ENCODE measurements at places on chromosomes 7 and 10.

DNA sequence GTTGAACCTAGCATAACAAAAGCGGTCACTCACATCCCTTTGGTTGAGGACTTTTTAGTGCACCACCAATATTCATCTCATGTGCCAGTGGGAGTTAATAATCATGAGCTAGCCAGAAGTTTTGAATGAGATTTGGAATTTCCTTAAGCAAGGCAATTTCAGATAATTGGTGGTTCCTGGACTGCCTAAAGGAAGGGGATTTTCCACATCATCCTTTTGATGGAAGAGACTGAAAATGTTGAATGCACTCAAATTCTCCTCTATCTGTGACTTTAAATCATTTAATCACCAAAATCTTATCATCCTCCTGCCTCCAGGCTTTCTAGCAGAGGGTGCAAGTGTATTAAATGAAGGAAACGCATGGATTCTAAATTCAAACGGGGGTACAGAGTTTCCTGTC, 260.7 kb downstream of the CCDC3 start:
- DNase-seq = no peak

GRCh38 chr7:155322530-155322929, 24.9 kb downstream of the INSIG1 start:
- DNase-seq = peak; percentile 69

DNA sequence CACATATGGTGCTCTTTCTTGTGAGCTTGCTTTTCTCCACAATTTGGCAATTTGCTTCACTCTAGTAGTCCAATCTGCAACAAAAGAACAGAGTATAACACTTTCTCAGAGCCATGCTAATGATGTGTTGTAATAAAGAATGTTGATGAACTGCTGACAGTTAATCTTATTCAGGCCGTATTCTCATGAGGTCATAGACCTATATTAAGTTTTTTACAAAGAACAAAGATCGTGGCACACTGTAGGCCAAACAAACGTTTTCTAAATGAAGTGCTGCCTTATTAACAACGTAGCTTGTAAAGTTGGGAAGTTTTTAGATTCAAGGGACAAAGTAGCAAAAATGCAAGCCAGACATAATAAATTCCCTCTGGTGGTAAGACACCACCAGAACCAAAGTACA, 160.1 kb downstream of the GALNT11 start:
- no peak for DNase-seq

DNA sequence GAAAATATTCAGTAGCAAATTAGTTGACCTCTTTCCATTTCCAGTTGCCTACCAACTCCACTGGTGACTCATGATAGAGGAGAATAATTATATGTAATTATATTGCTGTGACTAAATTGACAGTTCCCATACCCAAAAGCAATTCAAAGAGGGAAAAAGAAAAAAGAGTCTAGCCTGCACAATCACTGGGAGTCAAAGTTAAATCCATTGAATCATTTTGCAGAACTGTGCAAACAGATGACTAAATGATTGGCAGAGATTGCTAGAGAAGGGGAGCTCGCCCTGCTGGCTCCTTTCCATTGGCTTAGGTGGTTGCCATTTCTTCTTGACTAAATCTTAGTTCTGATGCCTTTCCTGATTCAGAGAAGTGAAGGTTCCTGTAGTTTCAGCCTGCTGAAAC, 1228.6 kb upstream of the SORCS1 start:
- DNase-seq = no peak

DNA sequence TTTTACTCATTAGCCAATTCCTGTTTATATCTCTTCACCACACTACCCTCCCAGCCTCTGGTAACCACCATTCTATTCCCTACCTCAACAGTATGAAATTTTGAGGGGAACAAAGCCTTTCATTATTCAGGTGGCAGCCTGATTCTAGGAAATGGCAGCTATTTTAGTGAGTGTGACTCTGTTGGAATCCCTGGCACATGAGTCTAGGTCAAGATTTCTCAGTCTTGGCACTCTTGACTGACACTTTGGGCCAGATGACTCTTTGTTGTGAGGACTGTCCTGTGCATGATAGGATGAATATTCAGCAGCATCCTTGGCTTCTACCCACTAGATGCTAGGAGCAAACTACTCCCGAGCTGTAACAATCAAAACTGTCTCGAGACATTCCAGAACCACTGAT, 322.8 kb upstream of the PHYHIPL start:
- no peak for DNase-seq

DNA sequence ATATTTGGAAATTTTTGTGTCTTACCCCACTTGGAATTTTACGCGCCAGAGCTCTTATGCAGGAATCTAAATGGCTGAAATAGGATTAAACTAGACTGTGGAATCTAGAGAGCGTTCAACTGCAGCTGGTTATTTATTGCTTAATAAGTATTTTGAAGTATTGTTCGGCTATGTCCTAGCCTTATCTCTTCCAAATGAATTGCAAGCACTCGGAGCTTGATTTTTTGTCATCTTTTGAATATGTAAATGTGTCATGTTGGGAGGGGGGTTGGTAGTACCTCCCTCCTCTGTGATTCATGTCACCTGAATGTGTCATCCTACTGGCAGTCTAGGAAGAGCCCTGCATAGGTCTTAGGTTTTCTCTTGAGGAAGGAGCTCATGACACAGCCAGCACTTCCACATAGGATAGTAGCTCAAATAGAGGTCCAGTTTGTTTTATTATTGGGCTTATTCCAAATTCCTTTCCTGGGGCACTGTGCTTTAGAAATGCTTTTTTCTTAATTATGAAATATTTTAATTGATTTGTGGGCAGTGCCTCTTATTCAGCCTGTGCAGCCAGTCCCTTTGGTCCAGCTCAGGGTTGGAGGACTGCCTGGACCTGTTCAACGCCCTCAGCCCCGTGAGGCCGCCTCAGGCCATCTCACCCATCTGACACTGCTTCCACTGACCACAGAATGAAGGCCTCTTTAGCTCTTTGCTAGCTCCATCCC, 22.5 kb upstream of the TRIL start:
- peak; percentile 72 for DNase-seq

DNA sequence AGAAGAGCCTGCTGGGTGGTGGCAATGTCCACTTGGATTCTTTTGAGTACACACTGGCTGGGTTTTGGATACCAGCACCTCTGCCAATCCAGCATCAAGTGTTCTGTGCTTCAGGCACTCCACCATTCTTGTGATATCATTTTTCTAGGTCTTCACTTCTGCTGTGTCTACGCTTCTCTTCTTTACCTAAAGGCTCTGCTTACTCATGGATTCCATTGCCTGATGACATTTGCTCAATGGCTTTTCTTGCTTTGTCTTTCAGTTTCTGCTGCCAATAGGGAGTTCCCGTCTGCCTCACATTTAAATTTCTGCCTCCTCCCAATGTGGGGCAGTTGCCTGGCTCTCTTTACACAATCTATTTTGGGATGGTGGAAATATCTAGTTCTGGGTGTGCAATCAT, 12.7 kb upstream of the PAPSS2 start:
- DNase-seq = no peak

GRCh38 chr10:108411206-108411605, 1246.7 kb upstream of the SORCS1 start:
- no peak for DNase-seq

DNA sequence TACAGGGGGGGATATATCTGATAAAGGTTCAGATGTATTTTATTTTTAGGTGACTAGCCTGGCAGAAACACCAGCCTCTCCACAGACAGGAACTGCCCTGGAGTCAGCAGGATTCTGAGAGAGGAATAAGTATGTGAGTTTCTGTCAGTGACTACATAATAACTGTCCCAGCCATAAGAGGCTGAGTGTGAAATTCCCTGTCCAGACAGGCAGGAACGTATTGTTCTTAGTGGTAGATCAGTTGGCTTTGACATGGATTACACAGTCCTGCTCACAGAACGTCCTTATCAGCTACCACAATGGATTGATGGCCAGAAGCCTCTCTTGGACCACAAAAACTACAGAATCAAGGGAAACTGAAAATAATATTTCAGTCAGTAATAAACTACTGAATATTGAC, 709.8 kb downstream of the PCDH15 start:
- no peak for DNase-seq

DNA sequence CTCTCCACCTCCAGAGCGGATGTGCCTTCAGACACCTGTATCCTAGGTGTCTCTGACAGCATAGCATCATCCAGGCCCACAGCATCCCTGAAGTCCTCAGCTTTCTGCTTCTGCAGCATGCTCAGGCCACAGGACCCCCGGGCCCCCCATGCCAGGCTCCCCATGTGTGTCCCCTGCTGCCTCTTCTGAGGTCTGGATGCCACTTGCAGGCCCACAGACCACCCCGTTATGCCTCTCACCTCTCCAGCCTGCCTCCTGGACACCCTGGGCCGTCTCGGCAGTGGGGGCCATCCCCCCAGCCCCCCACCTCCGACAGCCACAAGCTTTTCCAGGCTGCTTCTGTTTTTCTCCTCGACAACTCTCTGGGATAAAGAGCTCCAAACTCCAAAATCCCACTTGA, 84.4 kb downstream of the WNT2 start:
- no peak for DNase-seq

DNA sequence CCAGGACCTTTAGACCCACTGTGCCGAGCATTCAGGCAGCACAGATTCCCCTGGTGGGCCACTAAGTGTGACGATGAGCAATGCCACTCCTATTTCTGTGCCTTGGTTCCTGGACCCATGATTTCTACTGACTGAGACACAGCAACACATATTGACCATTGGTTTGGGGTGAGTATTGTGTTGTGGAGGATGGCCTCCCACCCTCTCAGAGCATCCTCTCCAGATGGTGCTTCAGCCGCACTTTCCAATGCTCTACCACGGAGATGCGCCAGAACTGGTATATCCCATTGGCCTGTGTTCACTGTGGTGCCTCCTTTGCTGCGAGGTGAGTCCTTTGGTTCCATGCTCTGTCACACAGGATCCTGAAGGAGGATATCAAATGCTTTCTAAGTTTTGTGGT, 10.1 kb upstream of the GDF10 start:
- DNase-seq = no peak

DNA sequence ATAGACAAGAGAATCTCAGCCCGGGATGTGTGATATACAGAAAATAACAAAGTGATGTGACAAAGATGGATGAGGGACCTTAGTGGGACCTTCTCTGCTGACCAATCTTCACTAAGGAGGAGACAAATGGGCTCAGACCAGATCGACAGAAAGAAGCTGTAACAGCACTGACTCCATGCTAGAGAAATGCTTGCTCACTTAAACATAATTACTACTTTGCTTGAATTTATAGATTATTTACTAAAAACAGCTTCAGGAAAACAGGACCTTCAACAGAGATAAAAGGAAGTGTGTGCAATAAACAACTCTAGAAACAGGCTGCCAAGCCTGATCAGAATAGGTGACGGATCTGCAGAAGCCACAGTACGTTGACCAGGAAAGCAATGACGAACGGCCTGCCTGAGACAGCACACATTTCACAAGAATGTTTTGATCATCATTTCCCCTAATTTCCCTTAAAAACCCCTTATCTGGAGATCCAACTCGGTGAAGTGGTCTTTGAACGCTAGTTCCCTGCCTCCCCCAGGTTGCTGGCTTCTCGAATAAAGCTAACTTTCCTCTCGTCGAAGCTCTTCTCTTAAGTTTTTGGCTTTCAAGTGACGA, 98.4 kb upstream of the STEAP1B start:
- DNase-seq = no peak

- no peak for DNase-seq
Measured at GRCh38 chr7:93799750-93800357, 90.7 kb downstream of the TFPI2 start.

DNA sequence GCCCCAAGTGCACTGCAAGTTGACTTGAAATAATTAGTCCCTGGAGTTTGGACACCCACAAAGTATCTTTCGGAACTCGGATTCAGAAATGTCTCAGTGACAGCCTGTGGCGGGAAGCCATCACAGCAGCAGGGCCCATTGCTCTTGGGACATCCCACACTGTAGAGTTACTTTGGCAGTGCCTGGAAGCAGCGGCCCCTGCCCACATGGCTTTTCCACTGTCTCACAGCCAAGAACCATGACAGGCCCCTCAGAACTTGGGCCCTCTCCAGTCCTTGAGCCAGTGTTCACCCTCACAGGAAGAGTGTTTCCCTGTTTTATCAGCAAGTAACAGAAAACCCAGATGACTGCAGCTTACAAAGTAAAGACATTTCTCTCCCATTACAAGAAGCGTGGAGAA, 477.0 kb upstream of the GALNT17 start:
- DNase-seq = no peak

Measured in PC-9 (cell line).